ENCODE measurements at places on chromosomes 16 and 17.

DNA sequence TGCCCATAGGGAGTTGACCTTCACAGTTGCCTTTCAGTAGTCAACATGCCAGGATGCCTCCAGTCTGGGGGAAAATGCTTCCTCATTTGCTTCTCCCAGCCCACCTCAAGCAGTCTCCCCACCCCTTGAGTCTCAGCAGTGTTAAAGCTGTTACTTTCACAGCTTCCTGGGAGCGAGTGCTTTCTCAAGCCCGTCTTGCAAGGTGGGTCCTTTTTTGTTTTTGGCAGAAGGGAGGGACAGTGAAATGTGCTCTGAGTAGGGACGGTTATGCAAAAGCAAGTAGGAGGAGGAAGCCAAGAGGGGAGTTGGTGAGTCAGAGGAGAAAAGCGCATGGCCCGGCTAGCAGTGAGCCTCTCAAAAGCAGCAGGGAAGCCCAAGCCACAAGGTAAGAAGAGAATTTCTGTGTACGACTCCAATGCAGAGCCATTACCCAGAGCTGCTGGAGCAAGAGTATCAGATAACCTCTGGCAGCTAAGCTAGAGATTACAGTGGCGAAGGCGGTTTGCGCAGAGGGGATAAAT is at the start of gene CHST4:
TSS of gene CHST4 (plus strand) at position 316 of the 521 bp plus-strand sequence. CDS start 10,252 bp downstream, outside the sequence.
- no peak for DNase-seq

DNA sequence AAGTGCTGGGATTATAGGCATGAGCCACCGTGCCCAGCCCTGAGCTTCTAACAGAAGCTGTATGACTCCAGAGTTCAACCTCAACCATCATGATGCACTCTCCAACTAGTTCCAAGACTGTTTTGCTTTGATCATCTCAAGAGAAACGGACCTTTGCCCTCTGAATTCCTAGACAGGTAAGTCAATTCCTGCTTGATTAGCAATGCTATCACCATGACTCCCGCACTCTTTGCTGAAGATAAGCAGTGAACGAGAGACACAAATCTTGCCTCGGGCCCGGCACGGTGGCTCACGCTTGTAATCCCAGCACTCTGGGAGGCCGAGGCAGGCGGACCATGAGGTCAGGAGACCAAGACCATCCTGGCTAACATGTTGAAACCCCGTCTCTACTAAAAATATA is 22.2 kb downstream of the ANKFY1 start:
- DNase-seq: no peak

DNA sequence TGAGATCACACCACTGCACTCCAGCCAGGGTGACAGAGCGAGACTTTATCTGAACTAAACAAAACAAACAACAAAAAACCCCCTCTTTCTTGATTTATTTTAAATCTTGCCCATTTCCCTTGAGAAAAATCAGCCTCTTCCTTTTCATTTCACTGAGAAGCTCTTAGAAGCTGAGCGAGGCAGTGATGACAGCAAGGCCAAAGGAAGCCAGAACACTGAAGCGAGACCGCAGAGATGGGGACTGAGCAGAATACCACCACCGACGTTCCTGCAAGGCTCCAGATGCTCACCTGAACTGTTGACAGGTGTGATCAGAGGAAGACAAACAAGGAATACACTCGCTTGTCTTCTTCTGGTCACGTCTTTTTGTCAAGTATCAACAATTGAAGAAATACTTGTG is 30.5 kb upstream of the IRF8 start:
- DNase-seq: no peak

DNA sequence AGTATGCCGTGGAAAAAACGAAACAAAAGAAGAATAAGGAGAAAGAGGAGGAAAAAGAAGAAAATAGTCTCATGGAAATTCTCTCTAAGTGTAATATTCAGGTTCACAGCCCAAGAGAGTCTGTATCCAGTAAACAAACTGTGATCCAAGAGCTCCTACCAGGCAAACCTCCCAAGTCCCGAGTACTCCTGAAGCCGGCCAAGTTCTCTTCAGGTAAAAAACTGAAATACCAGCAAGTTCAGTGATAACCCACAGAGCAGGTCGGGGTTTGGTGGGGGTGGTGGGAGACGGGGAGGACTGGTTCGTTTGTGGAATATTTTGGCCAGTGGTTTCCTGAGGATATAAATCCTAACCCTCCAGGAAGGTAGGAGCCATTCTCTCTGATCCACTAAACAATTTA is 8.5 kb upstream of the TVP23B start:
- no peak for DNase-seq

GRCh38 chr16:11047057-11047456 is 102.7 kb downstream of the CLEC16A start:
- DNase-seq: no peak

DNA sequence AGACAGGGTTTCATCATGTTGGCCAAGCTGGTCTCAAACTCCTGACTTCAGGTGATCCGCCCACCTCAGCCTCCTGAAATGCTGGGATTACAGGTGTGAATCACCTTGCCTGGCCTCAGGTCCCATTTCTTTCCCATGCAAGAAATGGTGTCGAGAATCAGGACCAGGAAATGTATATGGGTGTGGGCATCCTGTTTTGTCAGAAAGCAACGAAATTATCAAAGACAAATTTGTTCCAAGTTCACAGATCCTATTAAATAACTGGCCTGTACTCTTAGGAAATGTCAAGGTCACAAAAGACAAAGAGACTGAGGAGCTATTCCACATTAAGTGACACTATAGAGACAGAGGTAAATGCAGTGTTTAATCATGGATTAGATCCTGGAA is 17.1 kb upstream of the ST6GALNAC1 start:
- DNase-seq: no peak

- no peak for DNase-seq
These were observed 646.7 kb upstream of the SALL1 start for GRCh38 chr16:51797669-51798259.

- DNase-seq: no peak
These were observed 6.9 kb upstream of the TEX2 start for GRCh38 chr17:64269687-64270649.

DNA sequence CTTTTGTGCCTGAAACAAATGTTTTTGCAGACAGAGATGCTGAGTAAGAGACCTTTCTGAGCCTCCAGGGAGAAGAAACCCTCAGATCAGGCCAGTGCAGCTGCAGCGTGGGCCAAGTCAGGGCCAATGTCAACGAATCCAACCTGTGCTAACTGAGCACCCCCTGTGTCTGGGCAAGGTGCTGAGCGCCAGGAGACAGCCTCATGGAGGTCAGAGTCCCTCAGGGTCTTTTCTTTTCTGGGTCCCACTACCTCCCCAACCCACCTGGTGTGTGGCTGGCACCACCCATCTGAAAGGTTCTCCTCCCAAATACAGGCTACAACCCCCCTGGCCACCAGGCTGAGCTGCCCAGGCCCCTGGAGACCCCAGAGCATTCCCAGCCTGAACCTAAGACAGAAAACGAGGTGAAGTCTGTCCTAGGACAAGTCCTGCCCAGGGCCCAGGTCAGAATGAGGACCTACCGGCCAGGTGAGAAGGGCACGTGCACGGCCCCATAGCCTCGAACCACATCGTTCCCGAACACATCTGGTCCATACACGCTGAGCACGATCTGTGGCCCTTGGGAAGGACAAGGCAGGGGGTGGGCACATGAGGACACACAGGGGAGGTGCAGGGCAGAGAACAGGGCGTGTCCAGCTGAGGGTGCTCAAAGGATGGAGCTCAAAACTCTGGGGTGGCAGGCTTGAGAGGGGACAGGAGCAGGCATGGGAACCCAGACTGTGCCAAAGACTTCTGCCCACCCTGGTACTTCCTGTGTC is 15.0 kb downstream of the B9D1 start:
- no peak for DNase-seq

- DNase-seq: no peak
These were observed 12.1 kb downstream of the ATP2C2 start for GRCh38 chr16:84380405-84380804.

DNA sequence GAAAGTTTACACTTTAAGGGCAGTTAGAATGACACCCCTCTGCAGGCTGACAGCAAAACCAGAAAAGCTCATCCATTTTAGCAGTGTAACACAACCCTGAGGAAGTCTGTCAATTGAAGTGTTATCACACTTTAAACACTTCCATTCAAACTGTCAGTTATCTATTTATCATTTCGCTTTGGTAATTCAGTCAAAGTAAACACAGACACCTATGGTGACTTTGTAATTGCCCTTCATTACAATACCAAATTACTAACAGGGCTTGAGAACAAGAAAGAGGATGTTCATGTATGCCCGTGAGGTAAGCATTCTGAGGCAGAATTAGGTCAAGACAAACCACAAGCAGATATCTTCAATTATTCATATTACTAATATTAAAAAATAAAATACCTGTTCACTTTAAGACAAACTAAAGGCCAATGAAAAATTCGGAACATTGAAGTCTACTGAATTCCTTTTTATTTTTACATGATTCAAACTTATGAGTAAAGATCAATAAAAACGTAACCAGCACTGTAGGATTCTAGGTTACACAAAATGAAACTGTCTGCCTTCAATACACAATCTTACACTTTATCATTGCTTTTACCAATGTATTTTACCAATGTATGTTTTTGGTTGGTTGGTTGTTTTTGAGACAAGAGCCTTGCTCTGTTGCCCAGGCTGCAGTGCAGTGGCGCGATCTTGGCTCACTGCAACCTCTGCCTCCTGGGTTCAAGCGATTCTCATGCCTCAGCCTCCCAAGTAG is 57.1 kb downstream of the BRIP1 start:
- DNase-seq: no peak

- no peak for DNase-seq
These were observed 293.1 kb downstream of the MAP2K4 start for GRCh38 chr17:12313786-12314185.

DNA sequence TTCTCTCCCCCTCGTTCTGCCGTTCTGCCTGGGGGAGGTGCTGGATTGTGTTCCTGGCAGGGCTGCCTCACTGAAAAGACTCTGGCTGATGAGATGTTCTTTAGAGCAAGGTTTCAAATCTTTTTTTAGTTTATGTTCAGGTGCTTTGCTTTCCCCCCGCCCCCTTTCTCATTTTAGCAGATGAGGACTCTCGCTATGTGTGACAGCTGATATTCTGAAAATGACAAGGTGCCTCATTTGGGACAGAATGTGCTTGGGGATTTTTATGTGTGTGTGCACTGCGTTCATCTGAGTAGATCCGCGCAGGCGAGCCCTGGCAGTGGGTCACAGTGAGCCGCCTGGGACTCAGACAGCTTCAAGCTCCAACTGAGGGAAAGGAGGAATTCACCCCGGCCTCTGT is 205.9 kb downstream of the HS3ST4 start:
- no peak for DNase-seq

GRCh38 chr17:77210331-77210730 is 69.6 kb downstream of the SEC14L1 start:
- DNase-seq: no peak

DNA sequence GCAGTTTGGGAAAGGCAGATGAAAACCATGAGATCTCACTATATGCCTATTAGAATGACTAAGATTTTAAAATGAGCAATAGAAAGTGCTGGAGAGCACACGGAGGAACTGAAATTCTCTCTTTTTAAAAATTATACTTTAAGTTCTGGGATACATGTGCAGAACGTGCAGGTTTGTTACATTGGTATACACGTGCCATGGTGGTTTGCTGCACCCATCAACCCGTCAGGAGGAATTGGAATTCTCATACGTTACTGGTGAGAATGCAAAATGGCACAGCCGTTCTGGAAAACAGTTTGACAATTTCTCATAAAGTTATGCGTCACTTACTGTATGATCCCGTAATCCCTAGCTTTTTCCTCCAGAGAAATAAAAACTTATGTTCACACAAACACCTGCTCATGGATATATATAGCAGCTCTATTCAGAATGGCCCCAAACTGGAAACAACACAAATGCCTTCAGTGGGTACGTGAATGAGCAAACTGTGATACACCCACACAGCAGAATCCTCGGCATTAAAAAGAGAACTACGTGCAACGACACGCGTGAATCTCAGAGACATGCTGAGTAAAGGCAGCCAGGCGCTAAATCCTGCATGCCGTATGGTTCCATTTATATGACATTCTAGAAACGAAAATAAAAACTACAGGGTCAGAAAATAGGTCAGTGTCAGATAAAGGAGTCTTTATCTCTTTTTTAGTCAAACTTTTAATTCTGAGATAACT is 11.8 kb downstream of the PIK3R6 start:
- no peak for DNase-seq

DNA sequence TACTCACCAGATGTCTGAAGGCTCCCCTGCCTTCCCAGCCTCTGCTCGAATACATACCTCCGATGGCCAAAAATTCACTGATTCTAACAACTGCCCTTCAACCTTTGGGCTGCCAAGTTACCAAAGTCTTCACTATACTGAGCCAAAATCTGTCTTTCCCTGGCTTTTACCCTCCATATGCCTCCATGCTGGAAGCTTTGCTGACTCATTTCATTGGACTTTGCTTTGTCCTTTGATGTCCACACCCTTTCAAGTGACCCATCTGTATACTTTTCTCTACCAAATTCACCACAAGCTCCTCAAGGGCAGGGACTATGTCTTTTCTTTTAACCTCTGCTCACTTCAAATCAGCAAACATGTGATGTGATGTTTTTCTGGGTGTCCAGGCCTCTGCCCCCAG is 21.0 kb upstream of the MTMR4 start:
- no peak for DNase-seq

DNA sequence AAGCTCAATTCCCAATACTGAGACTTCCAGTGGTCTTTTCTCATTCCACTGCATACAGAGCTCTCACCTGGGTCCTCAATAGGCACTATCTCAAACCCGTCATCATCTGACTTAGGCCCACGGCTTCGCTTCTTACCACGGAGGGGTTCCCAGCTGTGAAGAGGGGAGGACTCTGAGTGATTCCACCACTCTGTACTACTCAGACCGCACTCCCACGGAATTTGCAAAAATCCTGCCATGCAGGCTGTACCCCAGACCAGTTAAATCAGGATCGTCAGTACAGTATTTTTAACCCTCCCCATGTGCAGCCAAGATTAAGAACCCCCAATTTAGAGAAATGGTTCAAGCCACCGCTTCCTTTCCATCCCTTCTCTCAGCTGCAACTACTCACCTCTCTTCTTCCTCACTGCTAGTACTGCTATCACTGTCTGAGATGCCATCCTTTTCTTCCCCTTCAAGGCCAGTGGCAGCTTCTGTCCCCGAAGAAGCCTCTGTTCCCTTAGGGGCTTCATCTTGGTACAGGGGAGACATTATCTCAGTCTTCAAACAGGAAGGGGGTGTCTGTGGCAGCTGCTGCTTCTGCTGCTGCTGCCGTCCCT is 6.2 kb upstream of the PSMC5 start:
- no peak for DNase-seq

DNA sequence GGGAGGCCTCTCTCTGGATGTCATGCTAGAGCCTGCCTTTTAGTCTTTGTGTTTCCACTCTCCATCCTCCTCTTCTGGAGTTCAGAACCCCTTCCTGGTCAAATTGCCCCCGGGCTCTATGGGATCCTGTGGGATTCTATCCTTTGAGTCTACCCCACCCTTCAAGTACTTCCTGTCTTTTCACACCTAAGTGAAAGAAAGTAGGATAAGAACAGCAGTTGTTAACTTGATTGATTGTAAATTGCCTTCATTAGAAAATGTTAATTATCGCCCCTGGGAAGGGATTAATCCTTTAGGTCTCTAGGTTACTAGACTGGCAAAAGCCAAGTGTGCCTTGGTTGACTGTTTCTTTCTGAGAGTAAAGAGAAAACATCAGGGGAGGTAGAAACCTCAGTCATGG is 30.1 kb downstream of the PRKCB start:
- DNase-seq: no peak

All from stimulated activated CD4-positive, alpha-beta T cell treated with anti-CD3 and anti-CD28 coated beads, TNF-alpha, amount 100 ng/mL, for 1 hour (primary cell).